ENCODE measurements at places on chromosomes 11 and 22.

- no peak for DNase-seq
Measured at GRCh38 chr11:125346565-125347260, 149.4 kb downstream of the FEZ1 start.

DNA sequence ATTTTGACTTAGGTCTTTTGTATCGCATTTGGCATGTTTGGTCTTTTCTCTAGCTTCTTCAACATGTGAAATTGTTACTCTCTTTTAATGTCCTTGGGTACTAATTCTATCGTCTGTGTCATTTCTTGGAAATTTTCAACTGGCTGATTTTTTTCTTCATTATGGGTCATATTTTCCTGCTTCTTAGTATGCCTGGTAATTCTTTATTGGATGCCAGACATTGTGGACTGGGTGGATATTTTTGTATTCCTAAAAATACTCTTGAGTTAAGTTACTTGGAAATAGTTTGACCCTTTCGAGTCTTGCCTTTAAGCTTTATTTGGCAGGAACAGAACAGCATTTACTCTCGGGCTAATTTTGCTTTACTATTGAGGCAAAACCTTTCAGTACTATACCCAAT, 140.1 kb downstream of the ETS1 start:
- DNase-seq: no peak

DNA sequence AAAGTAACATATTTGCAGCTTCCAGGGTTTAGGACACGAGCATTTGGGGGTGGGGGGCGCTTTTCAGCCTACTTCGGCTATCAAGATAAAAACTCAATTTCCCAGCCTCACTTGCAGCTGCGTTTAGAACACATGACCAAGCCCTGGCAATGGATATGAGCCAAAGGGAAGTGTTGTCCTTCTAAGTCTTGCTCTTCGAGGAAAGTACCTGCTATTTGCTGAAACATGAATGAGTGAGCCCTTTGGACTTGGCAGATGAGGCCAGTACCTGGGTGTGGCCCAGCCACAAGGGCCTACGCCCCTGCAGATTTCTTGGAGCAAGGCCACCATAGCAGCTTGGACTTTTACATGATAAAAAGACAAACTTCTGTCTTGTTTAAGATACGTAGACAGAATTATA, 60.2 kb upstream of the SORL1 start:
- no peak for DNase-seq

GRCh38 chr11:34235189-34235588, 122.6 kb downstream of the ABTB2 start:
- DNase-seq: no peak

DNA sequence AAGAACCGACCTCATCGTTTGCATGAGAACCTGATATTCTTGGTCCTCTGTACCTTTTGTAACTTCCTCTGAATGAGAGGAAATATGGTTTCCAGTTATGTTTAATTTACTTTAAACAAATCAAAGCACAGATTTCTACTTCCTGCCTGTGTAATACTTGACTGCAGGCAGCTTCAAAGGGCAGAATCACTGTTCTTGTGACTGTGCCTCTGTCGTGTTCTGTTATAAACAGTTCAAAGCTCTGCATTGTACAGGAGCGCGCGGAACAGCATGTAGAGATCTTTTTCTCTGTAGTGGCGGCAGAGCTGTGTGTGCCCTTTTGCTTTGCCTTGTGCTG, 73.2 kb upstream of the CLDN5 start:
- peak; percentile 60 for DNase-seq

DNA sequence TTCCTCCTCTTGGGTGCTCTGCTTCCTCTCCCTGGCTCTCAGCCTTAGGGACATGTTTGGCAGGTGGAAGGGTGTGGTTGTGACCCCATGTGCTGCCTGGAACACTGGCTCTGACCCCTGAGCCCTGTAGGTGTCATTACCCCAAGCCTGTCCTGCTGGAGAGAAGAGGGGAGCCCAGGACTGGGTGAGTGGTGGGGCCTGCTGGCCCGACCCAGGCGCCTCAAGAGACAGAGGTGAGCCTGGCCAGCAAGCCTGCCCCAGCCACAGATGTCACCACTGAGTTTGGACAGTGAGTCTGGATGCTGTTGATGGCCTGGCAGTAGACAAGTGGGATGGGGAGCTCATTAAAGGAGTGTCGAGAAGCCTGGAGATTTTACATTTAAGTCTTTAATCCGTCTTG, 1112.2 kb downstream of the BRD1 start:
- DNase-seq: no peak

DNA sequence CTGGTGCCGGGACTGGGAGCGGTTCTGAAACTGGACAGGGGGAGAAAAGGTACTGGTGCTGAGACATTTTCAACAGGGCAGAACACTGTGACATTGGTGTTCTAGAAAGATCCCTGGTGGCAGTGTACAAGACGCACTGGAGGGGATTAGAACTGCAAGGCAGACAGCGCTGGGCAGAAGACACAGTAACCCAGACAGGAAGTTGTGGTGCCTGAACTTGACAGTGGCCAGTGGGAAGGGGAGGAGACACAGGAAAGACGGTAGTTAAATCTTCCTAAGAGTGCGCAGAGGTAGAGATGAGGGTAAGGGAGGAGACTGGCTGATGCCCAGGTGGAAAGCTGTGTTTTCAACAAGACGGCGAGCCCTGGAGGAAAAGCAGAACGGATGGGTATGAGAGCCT, 24.5 kb downstream of the FAM227A start:
- DNase-seq: no peak

GRCh38 chr22:17272511-17272991, 53.3 kb upstream of the ADA2 start:
- DNase-seq: no peak

DNA sequence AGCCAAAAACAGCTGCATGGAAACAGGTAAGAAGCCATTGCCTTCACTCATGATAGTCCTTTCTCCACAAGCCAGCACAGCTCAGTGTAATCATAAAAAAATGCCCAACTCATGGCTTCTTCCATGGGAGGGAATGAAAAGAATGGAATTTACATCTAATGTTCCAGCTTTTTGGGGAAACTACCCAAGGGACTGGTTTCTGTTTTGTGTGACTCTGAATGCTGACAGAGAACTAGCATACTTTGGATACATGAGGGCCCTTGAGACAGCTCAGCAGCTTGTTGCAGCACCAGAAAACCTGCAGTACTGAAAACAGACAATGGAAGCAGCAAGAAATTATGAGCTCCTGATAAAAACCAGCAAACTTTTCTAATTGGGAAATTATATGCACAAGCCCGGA, 24.2 kb upstream of the HORMAD2 start:
- DNase-seq: no peak

GRCh38 chr22:42688241-42689211, 32.1 kb downstream of the A4GALT start:
- no peak for DNase-seq

DNA sequence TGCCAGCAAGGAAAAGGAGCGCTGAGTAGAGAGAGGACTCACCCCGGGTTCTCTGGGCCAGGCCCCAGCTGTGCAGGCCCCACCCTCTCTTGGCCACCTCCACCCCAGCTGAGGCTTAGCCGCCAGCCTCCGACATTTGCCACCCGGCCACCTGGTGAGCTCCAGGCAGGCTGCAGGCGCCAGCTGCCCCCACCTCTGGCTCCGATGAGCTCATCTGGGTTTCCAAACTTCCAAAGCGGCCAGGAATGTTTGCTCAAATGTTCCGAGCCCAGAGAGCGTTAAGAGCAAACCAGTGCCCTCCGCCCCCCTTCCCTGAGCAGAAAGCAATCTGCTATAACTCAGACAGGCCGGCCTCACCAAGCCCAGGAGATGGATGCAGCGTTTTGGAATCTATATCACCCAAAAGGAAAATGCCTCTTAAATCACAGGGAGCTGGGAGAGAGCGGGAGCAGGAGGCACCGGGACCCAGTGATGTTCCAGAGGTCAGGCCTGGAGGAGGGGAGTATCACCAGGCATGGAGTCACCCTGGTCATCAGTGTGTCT, 9.1 kb upstream of the MN1 start:
- DNase-seq: no peak

GRCh38 chr22:39374191-39374590, 24.4 kb downstream of the SYNGR1 start:
- no peak for DNase-seq

DNA sequence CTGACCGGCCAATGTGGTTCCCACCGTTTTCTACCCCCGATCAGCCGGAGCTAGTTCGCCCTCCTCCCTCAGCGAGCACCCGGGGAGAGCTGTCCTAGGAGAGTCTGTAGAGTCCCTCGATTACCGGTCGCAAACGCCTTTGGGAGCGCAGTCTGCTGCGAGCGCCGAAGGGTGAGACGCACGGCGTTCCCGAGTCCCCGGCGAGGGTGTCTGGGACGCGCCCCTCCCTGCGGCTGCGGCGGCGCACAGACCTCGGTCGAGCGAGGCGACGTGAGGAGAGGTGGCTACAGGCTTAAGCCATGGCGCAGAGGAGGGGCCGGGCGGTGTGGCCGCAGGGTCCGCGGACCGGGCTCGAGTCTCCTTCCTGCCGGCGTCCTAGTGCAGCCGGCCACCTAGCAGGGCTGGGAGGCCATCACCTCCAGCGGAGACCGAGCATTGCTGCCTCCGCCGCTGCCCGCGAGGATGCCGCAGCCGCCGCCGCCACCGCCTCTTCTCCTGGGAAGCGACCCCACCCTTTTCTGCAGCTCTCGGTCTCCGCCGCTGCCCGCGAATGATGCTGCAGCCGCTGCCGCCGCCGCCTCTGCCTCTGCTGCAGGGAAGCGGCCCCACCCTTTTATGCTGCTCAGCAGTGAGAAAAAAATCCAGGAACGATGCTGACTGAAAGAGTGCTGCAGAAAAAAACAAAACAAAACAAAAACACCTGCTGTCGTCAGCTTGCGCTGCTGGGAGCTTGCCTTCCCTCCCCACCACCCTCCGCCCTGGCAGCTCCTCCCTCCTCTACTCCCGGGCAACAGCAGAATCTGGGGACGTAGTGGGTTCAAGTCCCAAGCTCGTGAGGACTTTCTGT, at the start of gene MAP6:
TSS of gene MAP6 (minus strand) at position 588 of the 847 bp plus-strand sequence. CDS start 669 bp downstream, outside the sequence.
- DNase-seq: no peak

GRCh38 chr11:66183494-66184048, 84.9 kb upstream of the RAB1B start:
- no peak for DNase-seq

DNA sequence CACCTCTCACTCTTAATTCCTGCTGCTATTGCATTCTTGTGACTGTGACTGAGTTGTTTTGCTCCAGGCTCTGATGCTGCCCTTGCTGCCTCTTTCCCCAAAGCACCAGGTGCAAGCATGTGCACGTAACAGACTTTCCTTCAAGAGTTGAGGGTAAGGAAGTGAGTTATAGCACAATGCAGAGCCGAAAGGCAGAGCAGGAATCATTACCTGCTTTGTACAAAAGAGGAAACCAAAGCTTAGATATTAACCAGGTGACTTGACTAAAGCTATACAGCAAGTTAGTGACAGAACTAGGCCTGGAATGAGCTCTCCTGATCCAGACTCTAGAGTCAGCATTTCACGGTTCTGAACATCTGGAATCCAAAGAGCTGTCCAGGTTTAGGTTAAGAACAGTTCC, 33.6 kb downstream of the NEU3 start:
- DNase-seq: no peak

- no peak for DNase-seq
Measured at GRCh38 chr11:46200537-46201281, 76.8 kb upstream of the CREB3L1 start.

DNA sequence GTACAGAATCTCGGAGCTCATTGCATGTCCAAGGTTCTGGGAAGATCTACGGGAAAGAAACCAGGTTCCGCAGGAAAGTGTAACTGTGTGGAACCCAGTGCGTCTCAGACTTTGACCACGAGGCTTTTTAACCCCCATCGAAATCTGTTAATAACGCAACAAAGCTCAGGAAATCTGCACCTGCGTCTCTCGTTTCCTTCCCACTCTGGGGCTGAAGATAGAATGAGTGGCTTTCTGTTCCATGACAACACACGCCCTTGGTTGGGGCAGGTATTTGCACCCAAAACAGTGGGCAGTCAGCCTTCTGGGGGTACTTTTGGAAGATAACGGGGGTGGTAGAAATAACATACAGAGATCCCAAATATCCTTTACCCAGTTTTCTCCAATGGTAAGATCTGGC, 38.5 kb downstream of the ISX start:
- DNase-seq: no peak

GRCh38 chr22:23094695-23095681, 24.7 kb downstream of the GNAZ start:
- DNase-seq: no peak

- DNase-seq: no peak
Measured at GRCh38 chr11:127454856-127455255, 454.3 kb upstream of the KIRREL3 start.

- no peak for DNase-seq
Measured at GRCh38 chr22:40300884-40301672, 45.2 kb upstream of the ADSL start.

GRCh38 chr22:49086181-49086580, 741.5 kb downstream of the BRD1 start:
- DNase-seq: no peak

DNA sequence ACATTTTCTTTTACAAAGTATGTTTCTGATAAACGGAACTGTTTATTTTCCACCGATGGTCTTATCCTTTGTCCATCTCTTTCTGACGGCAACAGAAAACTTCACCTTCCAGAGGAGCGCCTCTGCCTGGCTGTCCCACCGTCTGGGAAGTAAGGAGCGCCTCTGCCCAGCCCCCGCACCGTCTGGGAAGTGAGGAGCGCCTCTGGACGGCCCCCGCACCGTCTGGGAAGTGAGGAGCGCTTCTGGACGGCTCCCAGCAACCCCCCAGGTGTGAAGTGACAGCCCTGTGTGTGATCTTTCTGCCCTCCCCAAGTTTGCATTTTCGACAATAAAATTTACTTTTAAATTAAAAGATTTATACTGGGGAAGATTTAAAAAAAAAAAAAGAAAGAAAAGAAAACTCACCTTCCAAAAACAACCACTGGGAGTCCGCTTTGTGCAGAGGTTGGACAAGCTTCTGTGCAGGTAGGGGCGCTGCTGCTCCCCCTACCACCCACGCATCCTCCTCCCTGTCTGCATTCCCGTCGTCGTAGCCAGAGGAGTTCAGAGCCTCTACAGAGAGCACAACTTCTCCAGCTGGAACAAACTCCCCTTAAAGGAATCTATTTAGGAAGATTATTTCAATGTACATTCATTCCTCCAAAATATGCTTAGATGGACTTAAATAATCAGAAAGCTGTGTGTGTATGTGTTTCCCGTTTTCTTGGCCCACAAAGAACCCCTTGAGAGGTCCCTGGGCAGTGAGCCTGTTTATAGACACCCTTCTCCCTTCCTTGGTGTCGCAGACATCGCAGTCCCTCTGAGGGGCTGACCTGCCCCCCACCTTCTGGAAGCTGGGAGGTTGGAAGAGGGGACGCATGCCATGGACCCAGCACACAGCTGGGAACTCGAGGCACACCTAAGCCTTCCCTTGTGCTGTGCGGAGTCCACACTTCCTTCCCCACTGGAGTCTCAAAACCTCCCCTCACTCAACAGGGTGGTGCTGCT, 849 bp upstream of the APOBEC3B start:
- DNase-seq: no peak

GRCh38 chr11:117646411-117646810, 150.6 kb downstream of the DSCAML1 start:
- no peak for DNase-seq

DNA sequence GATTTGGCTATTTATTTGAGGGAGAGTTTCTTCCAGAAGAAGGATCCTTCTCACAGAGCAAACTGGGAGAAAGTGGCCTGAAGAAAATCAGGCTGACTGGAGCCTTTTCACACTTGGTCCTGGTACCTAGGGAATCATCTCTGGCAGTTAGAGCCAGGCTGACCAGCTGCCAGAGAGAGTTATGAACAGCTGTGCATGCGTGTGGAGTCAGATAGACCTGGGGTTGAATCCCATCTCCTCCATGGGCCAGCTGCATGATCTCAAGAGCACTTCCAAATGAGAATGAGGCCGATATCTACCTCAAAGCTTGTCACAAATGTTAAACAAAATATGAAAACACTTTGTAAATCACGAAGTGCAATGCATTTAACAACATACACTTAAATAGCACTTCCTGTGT, 390.0 kb downstream of the TENM4 start:
- no peak for DNase-seq

GRCh38 chr11:9747828-9748227, 84.0 kb downstream of the SWAP70 start:
- DNase-seq: no peak

Data from CD8-positive, alpha-beta T cell (primary cell).